ENCODE measurements at places on chromosomes 7 and 10.
A peak's percentile ranks its signal among the peaks of the same experiment; 100 is the strongest.

- peak; percentile 73 for DNase-seq
Measured at GRCh38 chr10:49285232-49285631, 13.7 kb upstream of the C10orf71 start.

GRCh38 chr10:72318418-72319262 is 36.1 kb downstream of the DNAJB12 start:
- DNase-seq: peak; percentile 25

DNA sequence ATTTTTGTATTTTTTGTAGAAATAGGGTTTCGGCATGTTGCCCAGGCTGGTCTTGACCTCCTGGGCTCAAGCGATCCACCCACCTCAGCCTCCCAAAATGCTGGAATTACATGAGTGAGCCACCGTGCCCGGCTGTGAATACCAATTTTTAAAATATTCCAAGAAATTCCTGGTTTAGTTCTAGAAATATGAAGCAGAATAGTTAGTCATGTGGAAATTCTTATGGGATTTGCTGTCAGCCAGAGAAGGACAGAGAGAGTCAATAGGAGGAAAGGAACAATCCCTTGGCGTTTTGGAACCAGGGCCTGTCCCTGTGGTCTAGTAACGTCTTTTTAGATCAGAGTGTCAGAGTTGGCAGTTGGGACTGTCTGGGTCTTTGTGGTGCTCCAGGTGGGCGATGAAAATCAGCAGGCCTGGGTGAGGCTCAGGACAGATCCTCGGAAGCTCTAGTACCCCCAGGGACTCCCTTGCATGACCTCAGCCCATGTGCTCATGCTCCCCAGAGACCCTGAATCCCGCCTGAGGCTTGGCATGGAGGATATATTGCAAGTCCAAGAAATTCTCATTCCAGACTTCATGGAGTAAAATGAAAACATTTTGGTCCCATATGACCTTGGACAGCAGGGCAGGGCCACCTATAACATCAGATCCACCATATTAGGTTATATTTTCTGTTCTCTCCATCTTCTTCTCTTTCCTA is 7.8 kb downstream of the NODAL start:
- no peak for DNase-seq

DNA sequence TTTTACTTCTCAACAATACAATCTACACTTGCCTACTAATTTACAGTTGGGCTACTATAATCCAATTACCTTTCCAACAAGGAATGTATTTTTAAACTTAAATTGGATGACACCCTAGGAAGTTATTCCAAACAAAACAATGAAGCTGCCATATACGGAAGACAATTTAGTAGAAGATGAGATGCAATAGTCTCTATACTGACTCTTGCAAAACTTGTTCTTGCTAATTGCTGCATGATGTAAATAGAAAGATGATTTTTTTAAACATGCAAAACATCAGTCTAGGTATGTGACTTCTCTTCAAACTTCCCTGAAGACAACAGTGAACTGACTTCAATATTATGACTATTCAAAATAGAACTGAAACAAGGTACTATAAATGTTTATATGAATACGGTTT is 17.6 kb downstream of the NT5C3A start:
- DNase-seq: no peak

- DNase-seq: no peak
Measured at GRCh38 chr7:86943447-86943846, 116.0 kb downstream of the ELAPOR2 start.

Measured in muscle of leg (tissue), 16 donors.